ENCODE measurements at places on chromosomes 3 and 15.
A peak's percentile ranks its signal among the peaks of the same experiment; 100 is the strongest.

GRCh38 chr3:195907934-195908693 is at the start of gene TNK2:
TSS of gene TNK2 (minus strand) at chr3:195908551. CDS start at chr3:195888588, 19,963 bp downstream.
- DNase-seq, result peak; percentile 17

GRCh38 chr3:20852712-20853111 is 666.7 kb upstream of the SGO1 start:
- DNase-seq, result no peak

- DNase-seq, result no peak
Measured at GRCh38 chr15:100098705-100099104, 243.1 kb downstream of the ADAMTS17 start.

DNA sequence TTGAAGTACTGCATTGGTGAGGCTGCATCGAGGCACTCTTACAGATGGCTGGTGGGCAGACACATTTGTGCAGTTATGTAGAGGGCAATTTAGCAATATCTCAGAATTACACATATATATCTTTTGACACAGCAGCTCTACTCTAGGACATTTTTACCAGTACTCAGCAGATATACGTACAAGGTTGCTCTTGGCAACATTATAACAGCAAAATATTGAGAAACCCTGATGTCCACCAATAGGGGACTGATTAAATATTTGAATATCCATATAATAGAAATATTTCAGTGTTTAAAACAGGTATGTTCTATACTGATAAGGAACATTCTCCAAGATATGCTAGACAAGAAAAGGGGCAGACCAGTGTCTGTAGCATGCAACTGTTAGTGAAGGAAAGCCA is 7.9 kb upstream of the FBXO22 start:
- no peak for DNase-seq

GRCh38 chr15:92077353-92078085 is 224.0 kb downstream of the SLCO3A1 start:
- peak; percentile 42 for DNase-seq

DNA sequence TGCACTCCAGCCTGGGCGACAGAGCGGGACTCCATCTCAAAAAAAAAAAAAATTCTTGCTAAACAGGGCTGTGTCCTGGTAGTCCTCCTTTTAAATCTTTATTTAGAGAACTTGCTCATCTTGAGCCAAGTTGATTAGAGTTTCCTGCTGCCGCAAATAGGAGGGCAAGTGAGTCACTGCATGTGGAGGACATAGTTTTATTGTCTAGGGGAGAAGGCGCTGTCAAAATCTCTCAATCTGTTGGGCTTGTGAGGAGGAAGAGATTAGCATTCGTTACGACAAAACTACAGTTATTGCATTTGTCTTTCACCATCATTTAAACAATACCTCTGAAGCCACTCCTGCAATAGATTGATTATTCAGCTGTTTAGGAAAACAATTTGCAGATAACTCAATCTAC is 11.5 kb downstream of the MUC4 start:
- no peak for DNase-seq

DNA sequence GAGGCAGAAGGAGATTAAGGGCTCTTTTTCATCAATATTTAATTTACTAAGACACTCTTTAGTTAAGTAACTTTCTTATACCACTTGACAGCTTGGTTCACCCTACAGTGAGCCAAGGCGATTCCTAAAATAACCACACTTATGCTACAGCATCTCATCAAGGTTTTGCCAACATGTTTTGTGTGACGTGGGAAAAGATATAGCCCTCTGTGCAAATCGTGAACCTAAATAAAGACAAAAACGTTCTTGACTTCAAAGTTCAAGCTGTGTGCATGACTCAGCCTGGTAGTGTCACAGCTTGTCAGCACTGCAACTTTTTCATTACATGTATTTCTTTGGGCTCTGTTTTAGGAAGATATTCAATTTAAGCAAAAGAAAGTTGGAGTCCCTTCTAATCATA is 297.0 kb upstream of the EPHA3 start:
- DNase-seq, result peak; percentile 7

GRCh38 chr15:92602267-92602593 is 53.3 kb downstream of the FAM174B start:
- DNase-seq, result no peak

DNA sequence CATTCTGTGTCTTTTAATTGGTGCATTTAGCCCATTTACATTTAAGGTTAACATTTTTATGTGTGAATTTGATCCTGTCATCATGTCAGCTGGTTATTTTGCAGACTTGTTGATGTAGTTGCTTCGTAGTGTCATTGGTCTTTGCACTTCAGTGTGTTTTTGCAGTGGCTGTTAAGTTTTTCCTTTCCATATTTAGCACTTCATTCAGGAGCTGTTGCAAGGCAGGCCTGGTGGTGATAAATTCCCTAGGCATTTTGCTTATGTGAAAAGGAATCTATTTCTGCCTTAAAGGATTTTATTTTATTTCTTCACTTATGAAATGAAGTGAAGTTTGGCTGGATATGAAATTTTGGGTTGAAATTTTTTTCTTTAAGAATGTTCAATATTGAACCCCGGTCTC is 70.2 kb upstream of the CD96 start:
- DNase-seq, result no peak

DNA sequence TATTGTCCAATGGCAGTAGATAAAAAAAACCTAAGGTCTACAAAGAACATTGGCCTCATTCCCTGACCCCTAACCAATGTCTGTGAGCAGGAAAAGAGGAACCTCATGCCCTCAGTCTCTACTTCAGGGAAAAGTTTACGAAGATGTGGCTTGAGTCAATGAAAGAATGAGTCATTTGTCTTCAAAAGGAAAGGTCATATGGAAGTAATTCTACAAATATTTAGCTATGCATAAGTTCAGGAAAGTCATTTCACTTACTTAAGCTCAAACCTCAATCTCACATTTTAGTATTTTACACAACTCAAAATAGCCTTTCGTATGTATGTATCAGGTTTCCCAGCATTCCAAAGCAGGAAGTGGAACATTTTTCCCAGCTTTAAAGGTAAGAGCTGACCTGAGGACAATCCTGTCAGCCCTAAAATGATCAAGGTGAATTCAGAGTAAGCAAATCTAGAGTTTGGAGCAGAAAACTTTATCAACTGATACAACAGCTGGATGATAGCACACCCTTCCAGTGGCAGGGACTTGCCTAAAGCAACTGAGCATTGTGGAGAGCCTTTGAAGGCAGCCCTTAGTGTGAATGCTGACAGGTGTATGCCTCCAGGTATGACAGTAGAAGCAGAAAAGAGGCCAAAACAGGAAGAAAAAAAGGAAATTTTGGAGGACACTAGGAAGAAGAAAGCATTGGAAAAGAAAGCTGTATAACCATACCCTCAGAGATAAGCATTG is 53.9 kb upstream of the ACKR4 start:
- DNase-seq, result peak; percentile 91

DNA sequence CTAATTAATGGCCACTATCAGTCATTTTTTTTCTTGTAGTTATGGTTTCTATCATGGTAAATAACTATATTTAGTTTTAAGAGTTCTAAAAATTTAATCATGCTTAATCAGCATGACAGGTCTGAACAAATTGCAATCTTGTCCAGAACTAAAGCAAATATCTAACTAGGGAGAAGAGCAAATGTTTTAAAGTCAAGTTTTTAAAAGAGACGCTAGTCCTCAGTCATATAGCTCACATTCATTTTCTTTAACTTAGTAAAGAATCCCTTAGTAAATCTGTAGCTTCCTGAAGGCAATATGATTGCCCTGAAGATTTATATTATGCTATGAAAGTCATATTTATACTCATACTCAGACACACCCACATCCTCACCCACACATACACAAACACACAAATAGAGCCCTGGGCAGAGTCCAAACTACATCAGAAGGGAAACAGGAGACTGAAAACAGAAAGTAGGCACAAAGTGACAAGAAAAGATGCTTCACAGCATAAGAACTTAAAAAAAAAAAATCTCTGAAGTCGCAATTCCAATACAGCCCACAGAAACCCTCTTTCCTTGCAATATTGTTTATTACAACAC is 1149.1 kb downstream of the SI start:
- DNase-seq, result no peak

GRCh38 chr3:66486202-66486601 is 14.6 kb downstream of the LRIG1 start:
- DNase-seq, result no peak

- peak; percentile 90 for DNase-seq
Measured at GRCh38 chr3:52195823-52196331, 2.1 kb upstream of the ALAS1 start.

- no peak for DNase-seq
Measured at GRCh38 chr3:11386465-11387113, 114.4 kb downstream of the ATG7 start.

DNA sequence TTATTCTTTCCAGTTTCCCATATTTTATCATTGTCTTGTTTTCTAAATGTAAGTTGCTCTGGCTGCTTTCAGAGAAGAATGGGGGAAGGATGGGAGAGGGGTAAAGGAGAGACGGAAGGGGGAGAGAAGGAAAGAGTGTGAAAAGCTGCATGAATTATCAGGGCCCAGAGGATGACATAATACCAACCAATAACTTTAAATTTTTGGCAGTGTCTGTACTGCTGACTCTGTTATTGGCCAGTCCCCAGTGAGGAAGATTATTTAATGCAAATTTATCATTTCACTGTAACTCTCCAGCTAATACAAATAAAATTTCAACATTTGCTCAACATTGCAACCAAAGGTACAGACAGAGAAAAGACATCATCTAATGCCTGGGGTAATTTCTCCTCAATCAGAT is 551.7 kb upstream of the CFAP20DC start:
- DNase-seq, result no peak

GRCh38 chr3:111668888-111669488 is 73.8 kb upstream of the ZBED2 start:
- peak; percentile 73 for DNase-seq

DNA sequence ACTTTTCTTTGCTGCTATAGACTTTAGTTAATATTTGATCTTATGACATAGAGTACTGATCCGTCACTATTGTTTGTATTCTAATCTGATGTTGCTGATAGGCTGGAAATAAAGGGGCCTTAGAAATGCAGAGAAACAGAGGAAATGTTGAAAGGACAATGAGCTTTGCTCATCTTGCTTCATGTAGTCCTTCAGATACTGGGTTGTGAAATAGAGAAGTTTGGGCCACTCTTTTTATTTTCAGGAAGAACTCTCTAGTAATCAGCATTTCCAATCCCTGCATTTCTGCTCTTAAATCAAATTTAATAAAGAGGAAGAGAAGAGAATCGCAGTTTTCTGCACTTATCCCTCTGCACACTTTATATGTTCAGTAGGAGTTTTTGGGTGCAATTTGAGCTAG is 192.8 kb upstream of the THBS1 start:
- DNase-seq, result no peak

DNA sequence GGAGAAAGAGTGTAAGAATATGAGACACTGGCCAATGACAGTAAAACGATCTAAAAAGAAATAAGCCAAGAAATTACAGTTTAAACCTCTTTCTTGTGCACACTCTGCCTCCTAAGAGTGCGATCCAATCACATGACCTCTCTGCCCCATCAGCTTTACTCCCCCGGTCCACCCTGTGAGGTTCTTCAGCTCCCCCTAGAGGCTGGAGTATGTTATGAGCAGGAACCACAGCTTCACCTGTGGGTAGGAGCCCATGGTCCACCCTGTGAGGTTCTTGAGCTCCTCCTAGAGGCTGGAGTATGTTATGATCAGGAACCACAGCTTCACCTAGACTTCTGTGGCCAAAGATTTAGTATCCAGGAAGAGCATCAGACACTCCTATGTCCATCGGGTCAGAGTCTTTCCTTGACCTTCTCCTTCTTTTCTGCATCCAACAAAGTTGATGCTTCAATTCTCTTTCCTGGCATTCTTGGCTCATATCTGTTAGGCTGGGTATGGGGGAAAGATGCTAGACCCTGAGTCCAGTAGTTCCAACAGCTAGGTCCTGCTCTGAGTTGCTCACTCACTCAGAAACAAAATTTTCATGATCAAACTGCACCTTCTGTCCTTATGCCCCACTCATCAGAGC is 164.0 kb downstream of the MINAR1 start:
- DNase-seq, result peak; percentile 82

- peak; percentile 20 for DNase-seq
Measured at GRCh38 chr3:75737831-75738493, 47.4 kb downstream of the ZNF717 start.

DNA sequence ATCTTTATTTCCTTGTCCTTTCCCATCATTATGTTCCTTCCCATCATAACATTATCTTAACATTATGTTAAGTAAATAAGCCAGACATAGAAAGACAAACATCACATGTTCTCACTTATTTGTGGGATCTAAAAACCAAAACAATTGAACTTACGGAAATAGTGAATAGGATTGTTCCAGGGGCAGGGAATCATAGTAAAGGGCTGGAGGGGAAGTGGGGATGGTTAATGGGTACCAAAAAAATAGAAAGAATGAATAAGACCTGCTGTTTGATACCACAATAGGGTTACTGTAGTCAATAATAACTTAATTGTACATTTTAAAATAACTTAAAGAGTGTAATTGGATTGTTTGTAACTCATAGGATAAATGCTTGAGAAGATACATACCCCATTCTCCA is 36.7 kb upstream of the MBNL1 start:
- peak; percentile 41 for DNase-seq
